ENCODE measurements at places on chromosomes 1 and 21.

- DNase-seq, result no peak
These were observed 8.2 kb downstream of the CEP170 start for GRCh38 chr1:243246916-243247315.

DNA sequence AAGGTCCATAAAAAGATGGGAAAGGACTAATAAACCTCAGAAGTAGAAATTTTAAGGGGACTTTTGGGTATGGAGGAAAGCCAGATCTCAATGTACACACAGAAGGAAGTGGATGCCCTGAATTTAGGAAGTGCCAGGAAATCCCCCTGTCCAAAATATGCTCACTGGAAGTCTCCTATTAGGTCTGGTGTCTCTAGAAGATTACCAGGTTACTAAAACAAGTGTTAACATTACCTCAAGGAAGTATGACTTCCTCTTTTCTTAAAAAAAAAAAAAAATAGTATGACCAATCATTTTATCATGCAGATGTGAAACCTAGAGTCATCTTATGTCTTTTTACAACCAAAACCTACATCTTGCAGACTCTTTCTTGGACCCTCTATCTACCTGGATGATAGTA is 30.7 kb downstream of the CD58 start:
- no peak for DNase-seq

DNA sequence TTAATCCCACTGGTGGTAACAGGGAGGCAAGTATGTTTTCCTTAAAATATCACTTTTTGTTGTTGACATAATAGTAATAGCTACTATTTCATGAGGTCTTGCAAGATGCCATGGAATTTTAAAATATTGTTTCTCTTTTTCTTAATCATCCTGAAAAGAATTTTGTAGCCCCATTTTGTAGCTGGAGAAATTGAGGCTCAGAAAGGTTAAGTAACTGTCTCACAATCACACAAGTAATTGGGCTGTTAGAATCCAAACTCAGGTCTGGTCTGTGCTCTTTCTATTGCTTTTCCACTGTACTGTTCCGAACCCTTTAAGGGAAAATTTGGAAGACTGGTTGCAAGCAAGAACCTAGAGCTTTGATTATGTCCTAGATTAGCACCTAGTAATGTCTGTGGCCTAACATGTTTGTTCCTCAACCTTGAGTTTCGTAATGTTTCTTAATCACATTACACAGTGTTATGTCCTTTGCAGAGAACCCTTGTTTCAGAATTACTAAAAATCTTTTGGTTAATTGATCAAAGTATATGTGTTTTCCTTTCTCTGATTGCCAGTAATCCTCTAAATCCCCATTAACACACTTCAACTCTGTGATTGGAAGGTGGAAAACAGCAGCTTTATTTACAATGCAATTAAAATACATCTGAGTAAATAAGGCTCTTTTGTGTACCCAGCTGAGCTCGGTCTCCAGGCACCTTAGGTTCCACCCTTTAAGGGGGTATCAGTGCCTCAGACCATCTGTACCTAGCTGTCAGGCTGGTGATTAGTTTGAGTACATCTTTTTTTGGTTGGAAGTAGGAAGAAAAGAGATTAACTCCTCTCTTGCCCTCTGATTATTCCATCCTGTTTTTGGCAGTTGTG is 10.4 kb downstream of the LRRC42 start:
- DNase-seq, result peak; percentile 36

DNA sequence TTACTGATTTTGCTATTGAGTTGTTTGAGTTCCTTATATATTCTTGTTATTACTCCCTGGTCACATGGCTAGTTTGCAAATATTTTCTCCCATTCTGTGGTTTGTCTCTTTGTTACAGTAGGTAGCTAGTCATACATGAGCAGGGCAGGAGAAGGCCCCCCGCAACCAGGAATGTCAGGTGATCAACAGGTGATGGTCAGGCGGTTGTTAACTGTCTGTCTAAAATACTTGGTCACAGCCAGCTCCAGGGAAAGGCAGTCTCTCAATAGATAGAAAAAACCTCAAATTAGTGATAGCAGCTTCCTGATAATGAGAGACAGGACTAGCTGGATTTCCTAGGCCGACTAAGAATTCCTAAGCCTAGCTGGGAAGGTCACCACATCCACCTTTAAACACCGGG is 217.9 kb downstream of the RHOU start:
- DNase-seq, result no peak

DNA sequence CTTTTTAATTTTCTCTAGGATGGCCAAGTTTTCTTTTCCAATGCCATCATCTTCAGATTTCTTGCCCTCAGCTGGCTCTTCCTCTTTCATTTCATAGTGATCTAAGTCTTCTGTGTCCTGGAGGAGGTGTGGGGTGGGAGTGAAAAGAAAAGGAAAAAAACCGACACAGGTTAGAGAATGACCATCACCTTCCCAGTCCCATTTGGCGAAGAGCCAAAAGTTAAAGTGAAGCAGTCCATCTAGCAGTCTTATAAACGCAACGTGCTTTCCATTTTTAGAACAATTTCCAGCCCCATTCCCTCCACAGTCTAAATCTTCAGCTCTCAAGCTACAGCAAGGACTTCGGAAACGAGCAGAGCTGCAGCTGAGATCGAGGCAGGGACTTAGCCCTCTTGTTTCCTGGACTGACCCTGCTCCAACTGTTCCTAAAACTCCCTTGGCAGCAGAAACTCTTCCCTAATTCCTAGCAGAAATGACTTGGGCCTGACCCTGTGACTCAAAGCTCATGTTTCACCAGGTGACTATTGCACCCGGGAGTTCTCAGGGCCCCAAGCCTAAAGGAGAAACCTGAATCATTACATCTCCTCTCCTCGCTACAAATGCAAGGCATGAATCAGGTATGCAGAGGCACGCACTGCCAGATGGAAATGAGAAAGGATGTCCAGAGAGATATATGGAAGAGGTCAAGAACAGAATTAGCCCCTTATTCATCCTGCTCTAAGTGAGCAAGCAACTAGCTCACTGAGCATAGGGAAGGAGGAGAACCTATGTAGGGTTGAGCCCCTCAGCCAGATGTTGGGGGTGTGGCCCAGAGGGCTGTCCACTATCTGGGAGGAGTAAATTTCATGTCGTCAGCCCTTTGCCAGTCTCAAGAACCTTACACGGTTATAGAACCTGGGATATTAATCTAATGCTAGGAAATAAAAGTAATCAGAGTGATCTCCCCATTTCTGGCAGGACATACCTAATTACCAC is 5.1 kb downstream of the UBE2Q1 start:
- DNase-seq, result no peak

- DNase-seq, result no peak
These were observed 612 bp upstream of the CMPK1 start for GRCh38 chr1:47332779-47333577.

- peak; percentile 16 for DNase-seq
These were observed 31.3 kb downstream of the SLC30A1 start for GRCh38 chr1:211547710-211548109.

DNA sequence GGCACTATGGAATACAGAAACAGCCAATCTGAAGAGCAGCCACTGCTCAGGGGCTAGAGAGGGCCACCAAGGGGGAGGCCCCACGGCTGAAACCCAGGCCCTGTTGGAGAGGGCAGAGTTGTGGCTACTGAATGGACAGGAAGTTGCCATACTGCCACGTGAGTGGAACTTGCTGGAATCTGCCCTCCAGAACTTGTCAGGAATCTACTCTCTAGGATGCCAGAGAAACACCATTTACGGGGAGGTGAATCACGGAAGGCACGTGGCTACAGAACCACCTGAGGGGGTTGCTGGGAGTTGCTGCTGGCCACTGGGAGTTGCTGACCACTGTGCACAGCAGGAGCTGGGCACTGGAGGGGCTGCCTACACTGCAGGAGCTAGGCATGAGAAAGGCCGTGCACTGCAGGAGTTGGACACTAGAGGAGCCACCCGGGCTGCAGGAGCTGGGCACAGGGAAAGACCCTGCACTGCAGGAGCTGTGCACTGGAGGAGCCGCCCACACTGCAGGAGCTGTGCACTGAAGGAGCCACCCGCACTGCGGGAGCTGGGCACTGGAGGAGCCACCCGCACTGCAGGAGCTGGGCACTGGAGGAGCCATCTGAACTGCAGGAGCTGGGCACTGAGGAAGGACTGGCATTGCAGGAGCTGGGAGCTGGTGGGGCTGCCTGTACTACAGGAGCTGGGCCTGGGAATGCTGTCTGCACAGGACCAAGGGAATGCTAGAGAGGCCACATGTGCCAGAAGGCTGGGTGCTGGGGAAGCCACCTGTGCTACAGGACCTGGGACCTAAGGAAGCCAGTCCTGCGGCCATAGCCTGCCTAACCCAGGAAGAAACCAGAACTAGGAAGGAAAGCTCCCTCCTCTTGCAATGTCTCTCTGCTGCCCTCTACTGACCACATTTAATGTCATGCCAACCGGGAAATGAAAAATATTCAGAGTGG is 343.4 kb downstream of the MATN1 start:
- DNase-seq, result peak; percentile 43

- no peak for DNase-seq
These were observed 4.8 kb upstream of the SELENON start for GRCh38 chr1:25795211-25795610.

DNA sequence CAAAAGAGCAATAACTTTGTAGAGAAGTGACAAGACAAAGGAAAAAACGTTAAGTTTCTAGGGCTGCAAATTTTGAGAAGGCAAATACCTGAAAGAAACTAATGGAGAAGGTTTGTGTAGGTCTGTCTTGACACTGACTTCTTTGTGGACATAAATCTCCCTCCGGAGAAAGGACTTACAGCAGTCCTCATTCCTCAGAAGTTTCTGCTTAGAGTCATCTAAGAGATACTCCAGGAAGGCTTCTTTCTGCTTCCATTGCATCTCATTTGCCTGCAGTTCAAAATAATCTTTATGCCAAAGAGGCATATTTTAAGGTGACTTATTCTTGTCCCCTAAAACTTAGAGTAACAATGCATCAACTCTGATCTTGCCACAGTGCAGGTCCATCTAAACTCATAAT is 4.4 kb upstream of the C4BPB start:
- DNase-seq, result no peak

All from NCI-H510A (cell line).